ENCODE measurements at places on chromosomes 7 and 10.
A peak's percentile ranks its signal among the peaks of the same experiment; 100 is the strongest.

GRCh38 chr7:13276977-13277376, 589.5 kb downstream of the ARL4A start:
- no peak for DNase-seq

DNA sequence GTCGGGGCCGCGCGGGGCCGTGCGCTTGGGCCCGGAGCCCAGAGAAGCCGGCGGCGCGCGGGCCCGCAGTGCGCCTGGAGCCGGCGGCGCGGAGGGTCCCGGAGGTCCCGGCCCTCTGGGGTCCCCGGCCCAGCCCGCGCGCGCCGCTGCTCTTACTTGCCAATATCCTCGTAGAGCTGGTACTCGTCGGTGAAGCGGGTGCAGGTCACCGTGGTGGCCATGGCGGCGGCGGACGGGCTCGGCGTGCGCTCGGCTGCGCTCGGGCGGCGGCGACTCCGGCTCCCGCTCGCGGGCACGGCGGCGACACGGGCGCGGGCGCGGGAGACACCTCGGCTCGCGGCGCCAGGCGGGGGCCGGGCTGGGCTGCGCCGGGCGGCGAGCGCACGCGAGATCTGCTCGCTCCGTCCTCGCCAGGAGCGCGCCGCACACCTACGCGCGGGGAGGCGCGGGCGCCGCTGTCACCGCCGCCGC, at the start of gene CAMK2B:
CAMK2B (minus strand) TSS at position 394 of the 471 bp plus-strand sequence; CDS start at position 221, 173 bp downstream.
- no peak for DNase-seq

GRCh38 chr10:132877473-132877872, 64.9 kb downstream of the CFAP46 start:
- DNase-seq: no peak

- DNase-seq: no peak
Measured at GRCh38 chr7:71026680-71027079, 105.3 kb upstream of the GALNT17 start.

DNA sequence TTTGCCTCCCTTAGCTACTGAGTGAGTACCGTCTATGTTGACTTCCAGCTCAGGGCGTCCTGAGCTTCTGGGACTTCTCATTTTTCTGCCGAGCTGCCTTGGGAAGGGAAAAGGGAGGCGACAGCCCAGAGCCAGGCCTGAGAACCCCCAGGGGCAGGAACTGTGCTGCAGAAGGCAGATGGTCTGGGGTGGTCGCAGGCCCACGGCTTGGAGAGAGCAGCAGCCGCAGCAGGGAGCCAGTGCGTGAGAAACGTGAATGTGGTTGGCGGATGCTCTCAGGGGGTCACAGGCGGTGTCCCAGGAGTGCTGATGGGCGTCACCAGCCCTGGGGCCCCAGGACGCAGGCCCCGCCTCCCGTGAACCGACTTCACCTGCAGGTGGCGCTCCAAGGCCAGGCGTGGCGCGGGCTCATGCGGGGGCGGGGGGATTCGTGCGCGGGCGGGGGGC, 9.2 kb upstream of the PWWP2B start:
- DNase-seq: peak; percentile 48
